ENCODE measurements at places on chromosomes 2 and 18.

DNA sequence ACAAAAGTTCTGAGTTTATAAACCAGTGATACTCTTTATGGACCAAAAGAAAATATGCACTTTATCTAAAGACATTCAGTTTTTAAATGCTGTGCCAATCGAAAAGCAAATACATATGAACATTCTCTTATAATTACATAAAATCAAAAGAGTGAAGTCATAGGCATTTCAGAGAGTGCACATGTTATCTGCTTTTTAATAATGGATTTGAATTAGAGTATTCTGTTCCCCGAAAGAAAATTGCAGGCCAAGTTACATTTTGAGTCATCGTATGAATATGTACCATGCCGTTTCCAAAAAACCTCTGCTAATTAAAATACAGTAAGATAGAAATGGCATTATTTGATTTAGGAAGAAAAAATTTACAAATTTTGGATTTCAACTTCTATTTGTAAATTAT, 565.7 kb downstream of the ZEB2 start:
- DNase-seq, result no peak

- DNase-seq, result no peak
These were observed 177.5 kb downstream of the GFPT1 start for GRCh38 chr2:69209482-69209881.

DNA sequence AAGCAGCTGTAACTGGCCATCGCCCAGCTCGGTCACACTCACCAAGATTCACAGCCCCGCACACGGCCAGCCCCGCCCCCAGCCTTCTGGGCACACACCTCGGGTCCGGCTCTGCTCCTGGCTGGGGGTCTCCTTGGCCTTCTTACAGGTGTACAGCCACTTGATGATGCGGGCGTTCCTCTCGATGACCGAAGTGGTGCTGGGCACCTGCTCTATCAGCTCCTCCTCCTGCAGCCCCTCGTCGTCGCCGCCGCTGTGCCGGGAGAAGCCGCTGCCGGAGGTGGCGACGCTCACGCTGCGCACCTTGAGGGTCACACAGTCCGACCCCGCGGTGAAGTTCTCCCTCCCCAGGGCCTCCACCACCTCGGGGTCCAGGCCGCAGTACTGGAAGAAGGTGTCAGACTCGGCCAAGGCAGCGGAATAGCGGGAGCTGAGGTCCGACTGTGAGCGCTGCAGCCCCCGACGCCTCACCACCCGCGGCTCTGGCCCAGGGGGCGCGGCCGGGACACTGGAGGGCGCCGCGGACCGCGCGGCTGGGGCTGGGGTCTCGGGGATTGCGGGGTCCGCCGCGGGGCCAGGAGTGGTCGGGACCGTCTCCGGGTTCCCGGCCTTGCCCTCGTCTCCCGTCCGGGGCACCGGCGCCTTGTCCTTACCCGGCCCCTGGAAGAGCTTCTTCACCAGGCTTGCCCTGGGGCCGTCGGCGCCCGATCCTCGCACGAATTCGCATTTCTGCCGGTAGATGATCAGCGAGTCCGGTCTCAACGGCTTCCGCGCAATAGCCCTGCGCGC, 769 bp downstream of the FAM110C start:
- no peak for DNase-seq

- no peak for DNase-seq
These were observed 13.2 kb downstream of the TXNDC2 start for GRCh38 chr18:9898792-9899549.

DNA sequence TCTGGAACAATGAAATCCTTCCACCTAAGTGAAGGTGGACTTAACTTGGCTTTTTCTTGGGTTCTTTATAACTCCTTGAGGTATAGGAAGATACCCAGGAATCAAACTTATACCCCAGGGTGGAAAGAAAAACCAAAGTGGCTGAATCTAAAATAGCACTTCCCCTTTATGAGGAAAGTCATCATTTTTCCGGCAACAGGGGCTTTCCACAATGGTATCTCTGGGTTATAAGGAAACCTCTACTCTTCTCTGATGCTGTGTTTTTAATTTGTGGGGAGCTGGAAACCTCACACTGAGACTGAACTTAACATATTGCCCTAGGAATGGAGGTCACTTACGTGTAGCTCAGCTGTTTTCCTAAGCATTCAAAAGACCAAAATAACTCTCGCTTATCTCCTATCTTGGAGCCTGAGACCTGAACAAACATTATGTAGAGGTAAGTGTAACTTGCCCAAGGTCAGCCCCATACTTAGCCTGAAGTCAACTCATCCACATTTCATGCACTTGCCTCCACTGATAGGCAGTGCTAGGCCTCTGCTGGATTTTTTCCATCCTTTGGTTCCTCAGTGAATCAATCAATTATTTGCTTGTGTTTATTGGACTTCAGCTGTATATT, 117.9 kb downstream of the SETBP1 start:
- no peak for DNase-seq

- no peak for DNase-seq
These were observed 67.2 kb upstream of the SMAD7 start for GRCh38 chr18:49017813-49018553.

GRCh38 chr18:11502368-11502767, 107.0 kb upstream of the SLC35G4 start:
- DNase-seq, result no peak

- DNase-seq, result no peak
These were observed 32.3 kb downstream of the COPS8 start for GRCh38 chr2:237118025-237118424.

- no peak for DNase-seq
These were observed 98.2 kb upstream of the GCFC2 start for GRCh38 chr2:75808793-75809535.

DNA sequence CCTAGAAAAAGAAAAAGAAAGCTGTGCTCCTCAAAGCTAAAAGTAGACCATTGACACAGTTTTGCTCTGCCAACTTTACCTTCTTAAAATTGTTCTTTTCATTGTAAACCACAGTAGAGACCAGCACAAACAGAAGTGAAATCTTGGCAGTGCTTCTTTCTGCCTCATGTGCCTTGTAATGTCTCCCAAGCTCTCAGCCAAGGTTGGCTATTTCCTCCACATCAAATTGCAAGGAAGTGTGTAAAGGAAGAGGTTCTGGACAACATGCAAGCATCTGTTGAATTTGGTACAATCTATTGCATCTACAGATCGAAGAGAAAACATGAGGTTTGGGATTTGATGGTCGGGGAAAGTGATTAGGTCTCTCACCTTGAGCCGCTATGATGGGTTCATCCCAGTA, 83.3 kb upstream of the PNPT1 start:
- DNase-seq, result no peak

GRCh38 chr2:177754492-177754873, 318.1 kb downstream of the PDE11A start:
- no peak for DNase-seq

DNA sequence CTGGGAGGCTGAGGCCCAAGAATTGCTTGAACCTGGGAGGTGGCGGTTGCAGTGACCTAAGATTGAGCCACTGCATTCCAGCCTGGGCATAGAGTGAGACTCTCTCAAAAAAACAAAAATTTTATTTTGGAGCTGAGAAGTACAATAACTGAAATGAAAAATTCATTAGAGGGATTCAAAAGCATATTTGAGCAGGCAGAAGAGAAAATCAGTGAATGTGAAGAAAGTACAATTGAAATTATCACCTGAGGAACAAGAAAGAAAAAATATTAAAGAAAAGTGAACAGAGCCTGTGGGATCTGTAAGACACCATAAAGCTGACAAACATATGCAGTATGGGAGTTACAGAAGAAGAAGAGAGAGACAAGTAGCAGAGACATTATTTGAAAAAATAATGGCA, 137.1 kb downstream of the RAB3GAP1 start:
- DNase-seq, result no peak

GRCh38 chr2:57330447-57330846, 716.2 kb upstream of the VRK2 start:
- DNase-seq, result no peak

- no peak for DNase-seq
These were observed 884 bp downstream of the PROM2 start for GRCh38 chr2:95275151-95275515.

DNA sequence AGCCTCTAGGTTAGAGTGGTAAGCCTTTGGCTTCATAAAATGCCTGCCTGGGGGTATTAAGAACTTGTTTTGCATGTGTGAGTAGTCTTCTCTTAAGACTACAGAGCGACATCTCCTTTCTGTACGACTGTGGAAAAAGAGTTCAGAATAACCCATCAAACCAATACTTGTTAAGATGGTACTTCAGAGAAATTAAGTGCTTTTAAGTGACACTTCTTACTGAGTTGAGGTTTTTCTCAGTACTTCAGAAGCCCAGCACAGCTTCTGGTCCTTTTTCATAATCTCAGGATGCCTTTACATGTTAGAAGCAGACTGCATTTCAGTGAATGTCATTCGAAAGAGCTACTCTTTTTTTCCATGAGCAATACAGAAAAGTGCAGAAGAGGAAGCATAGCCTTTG, 10.8 kb downstream of the XRCC5 start:
- DNase-seq, result no peak

DNA sequence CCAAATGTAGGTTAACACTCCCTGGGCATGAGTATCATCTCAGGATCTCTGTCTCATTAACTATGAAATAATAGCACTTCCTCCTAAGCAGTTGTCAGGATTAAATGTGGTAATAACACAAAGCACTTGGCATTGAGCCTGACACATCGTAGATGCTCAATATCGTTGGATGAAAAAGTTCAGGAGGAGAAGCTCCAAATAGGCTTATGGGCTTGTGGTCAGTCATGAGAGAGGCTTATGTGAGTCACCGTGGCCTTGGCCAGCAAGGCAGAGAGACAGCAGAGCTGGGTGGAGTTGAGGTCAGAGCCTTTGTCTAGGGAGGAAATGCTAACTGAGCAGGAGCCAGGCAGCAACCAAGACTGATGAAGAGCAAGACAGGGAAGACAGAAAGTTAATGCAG, 68.3 kb upstream of the PPM1B start:
- DNase-seq, result no peak

- DNase-seq, result no peak
These were observed 76.2 kb downstream of the PSMG2 start for GRCh38 chr18:12779043-12779442.

- no peak for DNase-seq
These were observed at the start of gene PHLPP1 for GRCh38 chr18:62715436-62715758. Gene PHLPP1 (plus strand): TSS chr18:62715541. CDS start chr18:62715684, 143 bp downstream.

- DNase-seq, result no peak
These were observed 89.8 kb downstream of the ASXL2 start for GRCh38 chr2:25788457-25788856.

- no peak for DNase-seq
These were observed 50.5 kb downstream of the TMEM18 start for GRCh38 chr2:626491-627339.

- no peak for DNase-seq
These were observed 244.3 kb downstream of the BABAM2 start for GRCh38 chr2:28134857-28135256.

- DNase-seq, result no peak
These were observed 502.3 kb downstream of the EIPR1 start for GRCh38 chr2:2875296-2875695.

DNA sequence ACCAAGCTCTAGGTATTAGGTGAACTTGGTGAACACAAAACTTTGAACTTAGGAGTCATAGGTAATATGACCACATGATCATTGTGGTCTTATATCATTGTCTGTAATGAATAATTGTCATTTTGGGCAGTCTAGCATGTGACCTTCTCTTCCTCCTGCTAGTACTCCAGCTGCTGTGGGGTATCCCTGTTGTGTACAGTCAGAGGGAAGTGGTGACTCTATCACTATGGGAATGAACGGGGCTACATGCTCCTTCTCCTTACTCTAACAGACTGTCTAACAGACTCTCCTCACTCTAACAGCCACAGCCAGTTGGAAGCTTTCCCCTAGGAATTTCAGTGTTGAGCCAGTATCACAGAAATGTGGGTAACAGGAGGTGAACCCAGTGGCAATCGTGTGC, 68.2 kb upstream of the NEDD4L start:
- DNase-seq, result no peak

Data from stimulated activated CD4-positive, alpha-beta T cell treated with anti-CD3 and anti-CD28 coated beads, Interleukin-1b, Interleukin-23, amount 100 ng/mL, for 48 hours (primary cell).